GM23248 (cell line): ENCODE measurements at places on chromosomes 5 and 9. TPM values are rescaled to one million over a fixed set of nuclear protein-coding genes. Genes with fewer than 3 reads are reported as not detected.

DNA sequence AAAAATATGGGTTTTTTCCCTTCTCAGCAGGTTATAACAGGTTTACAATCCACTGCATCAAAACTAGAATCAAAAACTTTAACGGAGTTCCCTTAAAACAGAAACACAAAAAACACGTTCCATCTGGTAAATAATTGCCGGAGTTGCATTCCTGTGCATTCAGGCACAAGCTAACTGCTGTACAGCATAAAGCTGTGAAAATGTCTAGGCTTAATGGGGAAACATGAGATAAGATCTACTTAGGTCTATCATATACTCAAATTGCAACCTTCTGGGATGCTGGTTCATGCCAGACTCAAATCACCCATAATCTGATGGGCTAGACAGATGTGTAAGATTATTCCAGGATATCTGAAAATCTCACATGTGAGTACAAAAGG, 265.3 kb downstream of the DOCK8 start:
- DNase-seq: no peak
- no peak overlapping the region for H3K27ac ChIP-seq
- H3K4me1 ChIP-seq: no peaks in the 10 kb centered on the region
- no peaks in the 10 kb centered on the region for H3K27me3 ChIP-seq

DNA sequence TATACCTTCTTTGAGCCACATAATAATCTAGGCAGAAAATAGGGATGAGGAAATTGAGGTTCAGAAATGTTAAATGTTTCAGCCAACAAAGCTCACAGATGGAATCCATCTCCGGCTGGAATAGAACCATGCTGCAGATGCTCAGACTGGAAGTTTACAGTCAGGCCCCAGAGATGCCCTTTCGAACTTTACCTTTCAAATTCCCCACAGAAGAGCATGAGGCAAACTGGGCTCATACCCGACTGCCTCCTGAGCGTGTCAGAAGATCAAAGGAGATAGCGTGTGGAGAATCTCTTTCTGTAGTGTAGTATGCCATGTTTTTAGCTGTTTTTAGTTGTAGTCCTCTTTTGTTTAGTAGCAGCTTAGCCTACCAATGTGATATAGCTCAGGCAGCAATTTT, 72.0 kb upstream of the DAP start:
- H3K4me1 ChIP-seq: peaks cover 44% of the 10 kb centered on the region
- DNase-seq: peak; percentile 19
- H3K27me3 ChIP-seq: no peaks in the 10 kb centered on the region
- H3K4me3 ChIP-seq: no peak overlapping the region
- no peak overlapping the region for H3K27ac ChIP-seq
- no peaks in the 10 kb centered on the region for H3K36me3 ChIP-seq

Gene EDIL3
- 16.3 and 24.1 TPM in 2 replicates for total RNA-seq

Gene APBA1
- 4.3 and 11.3 TPM in 2 replicates for total RNA-seq
